Stimulated activated CD4-positive, alpha-beta T cell treated with anti-CD3 and anti-CD28 coated beads, Interleukin-1b, Interleukin-23, amount 100 ng/mL, for 1 hour (primary cell): ENCODE measurements at places on chromosomes 3 and 15.

- DNase-seq, result no peak
Measured at GRCh38 chr3:112818289-112818688, 28.4 kb downstream of the CD200R1L start.

- no peak for DNase-seq
Measured at GRCh38 chr3:16668776-16669545, 63.7 kb upstream of the DAZL start.

GRCh38 chr15:48063411-48063985 lies 57.3 kb upstream of the SLC24A5 start:
- DNase-seq, result no peak

DNA sequence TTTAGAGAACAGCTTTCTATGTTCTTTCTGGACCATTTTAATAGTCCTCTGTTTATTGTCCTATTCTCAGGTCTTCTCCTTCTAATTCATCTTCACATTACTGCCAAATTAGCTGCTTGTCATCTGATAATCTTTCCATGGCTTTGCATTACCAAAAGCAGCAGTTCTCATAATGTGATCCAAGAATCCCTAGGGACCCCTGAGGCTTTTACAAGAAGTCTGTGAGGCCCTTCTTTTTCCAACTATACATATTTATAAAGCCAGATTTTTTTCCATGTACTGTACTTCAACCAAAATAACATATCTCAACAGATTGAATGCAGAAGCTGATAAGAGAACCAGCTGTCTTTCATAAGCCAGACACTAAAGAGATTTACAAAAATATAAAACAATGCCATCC lies 162.5 kb upstream of the BFSP2 start:
- no peak for DNase-seq

- DNase-seq, result no peak
Measured at GRCh38 chr3:74426571-74426970, 187.9 kb downstream of the CNTN3 start.

GRCh38 chr3:129398803-129399144 lies 29.7 kb downstream of the EFCAB12 start:
- DNase-seq, result no peak
